ENCODE measurements at places on chromosomes 13 and 19.

DNA sequence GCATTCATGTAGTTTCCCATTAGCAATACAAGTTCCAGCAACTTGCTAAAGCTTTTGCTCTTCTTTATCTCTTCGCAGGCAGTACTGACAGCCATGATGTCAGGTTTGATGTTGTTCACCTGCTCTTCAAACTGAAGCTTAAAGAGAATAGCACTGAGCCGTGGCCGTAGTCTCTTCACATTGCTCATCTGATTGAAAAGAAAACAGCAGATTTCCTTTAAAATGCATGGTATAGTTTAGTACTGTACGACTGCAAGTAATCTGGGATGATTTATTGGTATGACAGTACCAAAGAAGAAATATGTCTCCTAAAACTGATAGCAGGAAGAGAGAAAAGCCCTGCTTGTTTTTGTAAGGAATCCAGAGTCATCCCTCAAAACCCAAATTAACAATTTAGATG lies 284.4 kb downstream of the DIAPH3 start:
- no peak for DNase-seq

- no peak for DNase-seq
Measured at GRCh38 chr13:27770809-27771208, 21.5 kb upstream of the GSX1 start.

- DNase-seq = no peak
Measured at GRCh38 chr13:68948586-68948985, 1159.0 kb upstream of the ATXN8OS start.

- DNase-seq = no peak
Measured at GRCh38 chr13:50730496-50731351, 112.8 kb downstream of the DLEU7 start.

DNA sequence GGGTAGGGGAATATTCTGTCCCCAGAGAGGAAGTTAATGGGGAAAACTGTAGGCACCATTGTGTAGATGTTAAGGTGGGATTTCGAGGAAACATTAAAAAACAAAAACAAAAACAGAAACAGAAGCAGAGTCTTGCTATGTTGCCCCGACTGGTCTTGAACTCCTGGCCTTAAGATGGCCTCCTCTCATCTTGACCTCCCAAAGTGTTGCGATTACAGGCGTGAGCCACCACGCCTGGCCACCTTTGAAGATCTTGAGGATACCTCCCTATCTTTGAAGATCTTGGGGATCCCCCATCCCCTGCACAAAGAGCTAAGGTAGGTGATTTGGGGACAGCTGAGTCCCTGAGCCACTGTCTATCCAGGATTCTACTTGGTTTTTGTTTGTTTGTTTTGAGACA lies 553 bp upstream of the ICAM3 start:
- DNase-seq = no peak

DNA sequence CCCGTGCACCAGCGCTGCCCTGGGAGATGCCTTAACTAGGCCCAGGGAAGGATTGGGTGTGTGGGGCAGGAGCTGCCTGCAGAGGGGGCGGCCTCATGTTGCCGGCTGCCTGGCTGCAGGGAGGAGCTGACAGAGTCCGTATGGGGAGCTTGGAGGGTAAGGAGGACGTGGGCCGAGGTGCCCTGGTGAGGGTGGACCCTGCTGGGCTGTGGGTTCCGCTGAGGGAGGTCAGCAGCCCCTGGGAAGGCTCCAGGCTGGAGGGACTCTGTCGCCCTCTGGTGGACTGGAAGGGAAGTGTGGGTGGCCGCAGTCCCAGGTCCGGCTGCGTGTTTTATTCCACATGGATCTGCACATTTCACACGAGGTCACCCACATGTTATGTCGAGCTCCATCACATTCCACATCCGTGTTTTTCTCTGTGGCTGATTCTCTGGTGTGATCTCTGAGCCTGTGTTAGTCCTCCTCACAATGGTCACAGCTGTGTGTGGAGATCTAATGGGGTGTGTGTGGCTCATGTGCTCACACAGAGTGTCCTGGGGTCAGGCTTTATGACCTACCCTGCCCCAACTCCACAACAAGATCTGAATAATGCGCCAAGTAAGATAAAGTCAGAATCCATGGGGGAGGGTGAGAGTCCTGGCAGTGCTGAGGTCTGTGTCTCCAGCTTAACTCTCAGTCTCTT lies 1.8 kb upstream of the CEACAM8 start:
- DNase-seq = no peak

DNA sequence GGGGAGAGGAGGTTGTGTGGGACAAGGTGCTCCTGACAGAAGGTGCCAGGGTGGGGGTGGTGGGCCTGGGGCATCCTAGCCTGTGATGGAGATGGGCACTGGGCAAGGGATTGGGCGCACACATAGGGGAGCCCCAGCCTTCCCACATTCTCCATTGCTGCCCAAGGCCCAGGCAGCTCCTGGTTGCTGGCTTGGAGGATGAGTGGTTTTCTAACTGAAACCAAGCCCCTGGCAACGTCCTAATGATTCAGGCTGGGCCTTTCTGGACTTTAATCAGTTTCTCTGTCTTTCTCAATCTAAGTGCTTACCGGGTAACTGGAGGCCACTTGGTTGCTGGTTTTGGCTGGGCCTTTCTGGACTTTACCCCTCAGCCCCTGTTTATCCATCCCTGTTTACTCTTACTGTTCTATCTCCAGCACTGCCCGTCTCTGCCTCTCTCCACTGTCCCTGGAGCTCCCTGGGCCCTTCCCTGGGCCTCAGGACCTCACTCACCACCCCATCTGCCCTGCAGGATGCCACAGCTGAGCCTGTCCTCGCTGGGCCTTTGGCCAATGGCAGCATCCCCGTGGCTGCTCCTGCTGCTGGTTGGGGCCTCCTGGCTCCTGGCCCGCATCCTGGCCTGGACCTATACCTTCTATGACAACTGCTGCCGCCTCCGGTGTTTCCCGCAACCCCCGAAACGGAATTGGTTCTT lies 354 bp downstream of the CYP4F3 start:
- no peak for DNase-seq

DNA sequence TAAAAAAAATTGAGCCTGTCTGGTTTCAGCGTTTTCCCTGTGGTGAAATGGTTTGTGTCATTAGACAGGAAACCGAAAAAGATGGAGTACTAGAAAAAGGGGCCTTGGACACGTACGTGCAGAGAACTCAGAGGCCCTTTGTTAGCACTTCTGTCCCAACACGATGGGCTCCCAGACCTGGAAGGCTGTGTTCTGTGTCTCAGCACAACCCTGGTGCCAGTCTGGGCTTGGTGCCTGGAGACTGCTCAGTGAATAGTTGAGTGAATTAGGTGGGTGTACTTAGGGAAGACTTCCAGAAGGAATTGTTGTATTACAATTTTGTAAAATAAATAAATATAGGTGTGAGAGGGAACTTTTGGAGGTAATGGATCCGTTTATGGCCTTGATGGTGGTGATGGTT lies 8.7 kb downstream of the ZNF71 start:
- DNase-seq = no peak

DNA sequence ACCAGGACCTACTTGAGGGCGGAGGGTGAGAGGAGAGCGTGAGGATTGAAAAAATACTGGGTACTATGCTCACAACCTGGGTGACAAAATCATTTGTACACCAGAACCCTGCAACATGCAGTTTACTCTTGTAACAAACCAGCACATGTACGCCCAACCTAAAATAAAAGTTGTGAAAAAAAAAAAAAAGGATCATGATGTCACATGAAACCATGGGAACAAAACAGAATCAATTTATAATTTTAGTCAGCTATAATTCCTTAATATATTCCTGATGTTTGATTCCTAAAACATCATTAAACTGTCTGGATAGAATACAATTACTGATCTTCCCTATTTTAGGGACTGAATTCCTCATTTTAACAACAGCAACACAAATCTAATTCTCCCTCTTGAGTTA lies 160.6 kb upstream of the SPRY2 start:
- DNase-seq = no peak

GRCh38 chr13:40671956-40672764 lies 5.7 kb upstream of the FOXO1 start:
- DNase-seq = peak; percentile 34

GRCh38 chr19:16073481-16073880 lies 2.8 kb upstream of the TPM4 start:
- DNase-seq = no peak

GRCh38 chr13:40401911-40402776 lies 264.3 kb downstream of the FOXO1 start:
- DNase-seq = peak; percentile 94

GRCh38 chr19:12952488-12953137 lies 4.4 kb downstream of the GADD45GIP1 start:
- peak; percentile 70 for DNase-seq

GRCh38 chr19:49347835-49348234 lies 12.6 kb downstream of the CD37 start:
- DNase-seq = peak; percentile 72

GRCh38 chr13:45303026-45303425 lies 38.0 kb downstream of the TPT1 start:
- DNase-seq = no peak

- DNase-seq = peak; percentile 79
Measured at GRCh38 chr13:41827507-41828213, 133.2 kb downstream of the VWA8 start.

DNA sequence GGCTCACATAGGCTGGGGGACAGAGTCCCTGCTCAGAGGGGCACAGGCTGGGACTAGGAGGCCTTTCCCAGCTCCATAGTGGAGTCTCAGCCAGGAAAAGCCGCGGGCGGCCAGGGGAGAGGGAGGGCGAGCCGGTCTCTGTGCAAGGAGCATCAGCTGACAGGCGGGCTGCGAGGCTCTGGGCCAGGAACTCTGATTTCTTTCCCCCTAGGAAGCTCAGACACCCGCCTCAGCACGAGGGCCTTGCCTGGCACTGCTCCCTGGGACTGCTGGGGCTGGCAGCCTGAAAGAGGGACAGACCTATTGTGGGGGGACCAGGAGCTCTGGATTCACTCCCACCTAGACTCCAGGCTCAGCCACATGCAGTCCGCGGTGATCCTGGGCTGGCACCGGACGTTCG lies 2.2 kb upstream of the PLK5 start:
- no peak for DNase-seq

DNA sequence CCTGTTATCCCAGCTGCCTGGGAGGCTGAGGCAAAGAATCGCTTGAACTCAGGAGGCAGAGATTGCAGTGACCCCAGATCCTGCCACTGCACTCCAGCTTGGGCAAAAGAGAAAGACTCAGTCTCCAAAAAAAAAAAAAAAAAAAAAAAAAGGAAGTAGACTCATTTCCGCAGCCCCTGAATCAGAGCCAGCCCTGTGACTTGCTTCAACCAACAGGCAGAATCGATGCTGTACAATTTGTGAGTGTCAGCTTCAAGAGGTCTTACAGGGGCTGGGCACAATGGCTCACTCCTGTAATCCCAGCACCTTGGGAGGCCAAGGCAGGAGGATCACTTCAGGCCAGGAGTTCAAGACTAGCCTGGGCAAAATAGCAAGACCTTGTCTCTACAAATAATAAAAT lies 12.8 kb downstream of the ANKRD27 start:
- no peak for DNase-seq

DNA sequence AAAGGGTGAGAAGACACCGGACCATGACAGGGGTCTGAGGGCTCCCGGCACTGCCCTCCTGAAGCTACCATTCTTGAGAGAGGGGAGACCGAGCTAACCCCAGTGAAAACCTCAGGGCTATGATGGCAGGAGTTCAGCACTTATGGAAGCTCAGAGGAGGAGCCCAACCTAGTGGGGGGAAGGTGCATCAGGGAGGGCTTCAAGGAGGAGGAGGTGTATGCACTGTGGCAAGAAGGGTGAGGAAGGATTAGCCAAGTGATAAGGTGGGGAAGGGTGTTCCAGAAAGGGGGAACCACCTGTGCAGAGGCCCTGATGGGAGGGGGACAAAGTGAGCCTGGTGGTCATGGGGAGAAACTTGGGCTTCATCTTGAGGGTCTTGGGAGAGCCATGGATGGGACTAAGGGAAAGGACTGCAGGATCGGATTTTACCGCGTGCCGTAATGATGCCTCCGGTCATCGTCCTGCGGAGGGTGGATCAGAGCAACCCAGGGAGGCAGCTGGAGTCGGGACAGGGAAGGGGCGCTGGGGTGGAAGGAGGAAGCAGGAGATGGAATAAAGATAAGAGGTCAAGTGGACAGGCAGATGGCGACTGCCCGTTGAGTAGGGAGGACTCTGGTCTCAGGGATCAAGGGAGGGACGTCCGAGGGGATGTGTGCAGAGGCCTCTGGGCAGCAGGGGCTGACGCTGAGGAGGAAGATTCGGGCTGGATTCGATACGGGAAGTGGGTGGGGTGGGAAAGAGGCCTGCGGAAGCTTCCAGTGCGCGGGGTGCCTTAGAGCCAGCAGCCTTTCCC lies 13.3 kb upstream of the PSMD8 start:
- DNase-seq = no peak

GRCh38 chr19:43525836-43526771 lies 897 bp downstream of the ETHE1 start:
- no peak for DNase-seq

- no peak for DNase-seq
Measured at GRCh38 chr13:93670866-93671265, 444.3 kb downstream of the GPC6 start.

DNA sequence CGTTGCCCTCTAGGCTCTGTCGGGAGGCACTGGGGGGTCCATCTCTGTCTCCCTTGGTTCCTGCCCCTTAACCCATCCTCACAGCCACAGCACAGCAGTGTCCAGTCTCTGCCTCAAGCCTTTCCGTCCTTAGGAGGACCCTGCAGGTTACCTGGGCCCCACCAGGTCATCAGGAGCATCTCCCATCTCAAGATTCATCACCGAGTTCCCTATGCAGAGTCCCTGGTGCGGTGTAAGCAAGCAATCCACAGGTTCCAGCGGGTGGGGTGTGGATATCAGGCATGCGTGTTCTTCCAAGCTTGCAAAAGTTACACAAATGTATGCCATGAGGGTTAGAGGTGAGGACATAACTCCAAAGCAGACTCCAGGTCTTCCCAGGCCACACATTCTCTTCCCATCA lies 20.9 kb upstream of the GAS6 start:
- no peak for DNase-seq

DNA sequence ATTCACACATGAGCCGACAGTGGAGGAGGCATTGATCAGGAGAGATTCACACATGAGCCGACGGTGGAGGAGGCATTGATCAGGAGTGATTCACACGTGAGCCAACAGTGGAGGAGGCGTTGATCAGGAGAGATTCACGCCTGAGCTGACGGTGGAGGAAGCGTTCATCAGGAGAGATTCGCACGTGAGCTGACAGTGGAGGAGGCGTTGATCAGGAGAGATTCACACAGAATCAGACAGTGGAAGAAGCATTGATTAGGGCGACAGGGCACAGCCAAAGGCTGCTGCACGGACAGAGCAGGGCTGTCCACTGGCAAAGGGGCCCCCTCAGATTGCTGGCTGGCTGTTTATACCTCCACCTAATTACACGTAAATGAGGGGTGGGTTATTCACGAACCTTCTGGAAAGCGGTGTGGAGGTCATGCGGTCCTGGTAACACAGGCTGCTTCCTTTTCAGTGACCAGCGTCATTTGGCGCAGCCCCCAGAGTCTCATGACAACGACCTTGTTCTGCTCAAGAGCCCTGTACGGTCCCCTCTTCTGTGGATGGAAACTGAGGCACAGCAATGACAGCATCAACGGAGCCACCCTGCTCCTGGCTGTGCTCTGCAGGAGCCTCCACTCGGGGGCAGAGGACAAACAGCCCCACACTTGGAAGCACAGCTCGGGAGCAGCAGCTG lies 50.6 kb upstream of the GAS6 start:
- no peak for DNase-seq

Measured in GM04504 (cell line).